ENCODE measurements at places on chromosomes 12 and 14. TPM values are rescaled to one million over a fixed set of nuclear protein-coding genes. Genes with fewer than 3 reads are reported as not detected.
A peak's percentile ranks its signal among the peaks of the same experiment; 100 is the strongest.

- peak; percentile 67 for DNase-seq
Measured at GRCh38 chr12:101743724-101744472, 4.6 kb upstream of the SYCP3 start.

DNA sequence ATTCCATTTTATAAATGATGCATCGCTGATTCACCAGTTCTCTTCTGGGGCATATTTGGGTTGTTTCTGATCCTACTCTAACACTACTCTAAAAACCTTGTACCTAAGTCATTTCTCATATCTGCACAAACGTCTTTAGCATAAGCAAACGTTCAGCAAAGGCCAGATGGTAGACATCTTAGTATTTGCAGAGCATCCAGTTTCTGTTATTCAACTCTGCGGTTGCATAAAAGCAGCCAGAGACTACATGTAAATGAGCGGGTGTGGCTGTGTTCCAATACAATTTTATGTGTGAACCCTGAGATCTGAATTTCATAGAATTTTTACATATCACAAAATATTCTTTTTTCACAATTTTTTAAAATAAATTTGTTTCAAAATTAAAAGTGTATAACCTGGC, 22.8 kb upstream of the MMP17 start:
- DNase-seq: no peak

GRCh38 chr14:103846543-103847450, 578 bp downstream of the PPP1R13B start:
- DNase-seq: no peak

- no peak for DNase-seq
Measured at GRCh38 chr14:59249029-59249428, 60.6 kb downstream of the DAAM1 start.

DNA sequence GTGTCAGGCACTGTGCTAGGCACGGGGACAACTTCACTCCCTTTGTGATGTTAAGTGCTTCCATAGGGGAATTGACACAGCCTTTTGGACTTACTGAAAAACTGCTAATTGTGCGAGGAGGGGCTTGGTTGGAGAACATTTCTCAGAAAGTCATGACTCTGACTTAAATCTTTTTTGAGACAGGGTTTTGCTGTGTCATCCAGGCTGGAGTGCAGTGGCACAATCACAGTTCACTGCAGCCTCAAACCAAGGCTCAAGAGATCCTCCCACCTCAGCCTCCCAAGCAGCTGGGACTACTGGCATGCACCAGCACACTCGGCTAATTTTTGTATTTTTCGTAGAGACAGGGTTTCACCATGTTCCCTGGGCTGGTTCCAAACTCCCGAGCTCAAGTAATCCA, 10.2 kb upstream of the LTBP2 start:
- DNase-seq: no peak

GRCh38 chr14:24093207-24093900, 757 bp upstream of the PCK2 start:
- DNase-seq: no peak

DNA sequence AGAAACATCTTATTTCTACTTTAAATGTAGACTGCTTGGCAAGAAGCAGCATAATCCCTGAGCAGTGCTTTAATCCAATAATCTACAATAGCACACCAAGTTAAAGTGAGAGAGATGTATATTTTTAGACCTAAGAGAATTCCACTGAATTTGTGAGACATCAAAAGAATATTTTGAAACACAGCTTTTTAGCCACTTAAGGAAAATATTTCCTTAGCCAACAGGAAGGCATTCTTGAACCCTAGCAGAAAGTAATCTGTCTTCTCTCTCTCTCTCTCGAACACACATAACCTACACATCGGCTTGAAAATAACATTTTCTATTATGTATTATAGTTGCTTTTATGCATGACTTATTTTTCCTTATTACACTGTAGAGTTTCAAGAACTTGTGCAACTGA, 34.0 kb downstream of the KITLG start:
- no peak for DNase-seq

GRCh38 chr14:52355016-52355431, 40.9 kb downstream of the PTGER2 start:
- no peak for DNase-seq

DNA sequence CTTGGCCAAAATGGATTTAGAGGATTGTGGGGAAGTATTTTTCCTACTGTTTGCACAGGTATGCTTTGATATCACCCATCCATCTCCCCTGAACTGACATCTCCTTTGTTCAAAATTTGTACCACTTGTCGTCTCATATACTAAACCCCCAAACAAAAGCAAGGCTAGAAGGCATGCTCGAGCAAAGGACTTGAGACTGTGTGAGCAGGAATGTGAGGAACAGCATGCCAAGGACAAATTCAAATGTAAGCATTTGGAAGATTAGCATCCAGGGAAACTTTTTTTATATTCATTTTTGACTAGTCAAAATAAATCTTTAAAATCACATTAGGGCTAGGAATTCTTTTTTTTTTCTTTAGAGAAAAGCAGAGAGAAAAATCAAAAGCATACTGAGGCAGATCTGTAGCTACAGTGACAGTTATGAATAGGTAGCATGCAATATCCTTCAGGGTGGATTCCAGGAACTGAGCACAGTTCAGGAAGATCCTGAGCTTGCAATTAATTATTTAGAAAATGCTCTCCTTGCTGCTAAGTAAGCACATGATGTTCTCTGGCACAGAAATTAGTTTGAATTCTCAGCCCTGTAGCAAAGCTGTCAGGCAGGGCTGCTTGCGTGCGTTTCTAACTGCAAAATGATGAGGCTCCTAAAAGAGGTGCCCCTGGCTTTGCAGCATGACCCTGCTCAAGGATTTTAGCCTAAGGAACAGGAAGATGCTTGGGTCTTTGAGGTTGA, 327.7 kb downstream of the LRIG3 start:
- no peak for DNase-seq

DNA sequence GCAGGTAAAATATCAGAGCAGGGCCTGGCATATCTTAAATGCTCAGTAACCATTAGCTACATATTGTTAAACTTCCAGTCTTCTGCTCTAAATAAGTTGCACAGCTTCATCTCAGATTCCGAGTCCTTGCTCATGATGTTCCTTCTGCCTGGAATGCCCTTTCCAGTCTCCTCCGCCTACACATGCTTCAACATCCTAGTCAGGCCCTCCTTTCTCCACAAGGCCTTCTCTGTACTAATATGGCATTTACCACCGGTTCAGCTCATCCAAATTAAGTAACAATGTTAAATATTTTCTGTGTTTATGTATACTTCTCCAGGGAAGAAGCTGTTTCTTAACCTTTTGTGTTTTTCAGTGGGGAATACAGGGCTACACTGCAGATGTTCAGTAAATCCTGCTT, 8.5 kb downstream of the DHH start:
- DNase-seq: no peak

Gene CACNA1C
- not detected for total RNA-seq

Gene KLRK1
- total RNA-seq: 1.2 TPM

Gene PROX2
- total RNA-seq: 0.33 TPM

Gene CKAP4
- total RNA-seq: 23.6 TPM

Gene KCNJ8
- total RNA-seq: not detected

Gene KRT3
- not detected for total RNA-seq

Measured in GM12878 (cell line).